Activated T-helper 9 cell treated with anti-CD3 and anti-CD28 coated beads, Interleukin-2, amount 50 U/mL, for 16 hours (primary cell): ENCODE measurements at places on chromosomes 5 and 9.
A peak's percentile ranks its signal among the peaks of the same experiment; 100 is the strongest.

GRCh38 chr5:63245271-63245670 is 666.7 kb downstream of the LRRC70 start:
- no peak for DNase-seq

- DNase-seq, result no peak
These were observed 30.2 kb upstream of the BASP1 start for GRCh38 chr5:17187011-17187785.

- DNase-seq, result no peak
These were observed 159.1 kb downstream of the CCDC171 start for GRCh38 chr9:15711931-15712330.

GRCh38 chr9:72743836-72744235 is 209.0 kb downstream of the ALDH1A1 start:
- DNase-seq, result no peak

GRCh38 chr5:166377756-166378155 is 1913.7 kb upstream of the WWC1 start:
- DNase-seq, result no peak

GRCh38 chr9:19554529-19554928 is 145.7 kb downstream of the ACER2 start:
- DNase-seq, result no peak

- peak; percentile 44 for DNase-seq
These were observed 59.2 kb upstream of the CLINT1 start for GRCh38 chr5:157917899-157918809.

DNA sequence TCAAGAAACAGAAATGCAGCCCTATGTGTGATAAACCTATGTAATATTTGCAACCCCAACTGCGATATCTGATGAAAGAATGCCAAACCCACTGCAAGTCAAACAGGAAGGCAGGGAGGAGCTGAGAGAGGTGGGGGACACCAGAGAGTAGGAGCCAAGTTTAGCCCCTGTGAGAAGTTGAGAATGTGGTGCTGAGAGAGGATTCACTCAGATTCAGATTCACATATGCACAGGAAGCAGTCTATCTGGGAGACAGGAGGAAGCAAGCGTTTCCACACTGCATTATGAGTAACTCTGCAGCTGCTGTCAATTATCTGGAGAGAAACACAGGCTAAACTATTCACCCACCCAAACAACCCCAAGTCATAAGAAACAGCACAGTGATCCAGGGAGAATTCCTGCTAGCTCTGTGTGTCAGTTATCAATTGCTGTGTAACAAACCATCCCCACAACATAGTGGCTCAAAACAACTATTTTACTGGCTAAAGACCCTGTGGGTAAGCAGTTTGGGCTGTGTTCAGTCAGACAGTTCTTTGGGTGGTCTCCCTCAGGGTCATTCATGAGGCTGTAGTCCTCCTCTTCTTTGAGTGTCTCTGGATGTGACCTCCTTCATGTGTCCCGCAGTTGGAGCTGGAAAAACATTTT is 161.9 kb upstream of the RAI14 start:
- DNase-seq, result no peak

DNA sequence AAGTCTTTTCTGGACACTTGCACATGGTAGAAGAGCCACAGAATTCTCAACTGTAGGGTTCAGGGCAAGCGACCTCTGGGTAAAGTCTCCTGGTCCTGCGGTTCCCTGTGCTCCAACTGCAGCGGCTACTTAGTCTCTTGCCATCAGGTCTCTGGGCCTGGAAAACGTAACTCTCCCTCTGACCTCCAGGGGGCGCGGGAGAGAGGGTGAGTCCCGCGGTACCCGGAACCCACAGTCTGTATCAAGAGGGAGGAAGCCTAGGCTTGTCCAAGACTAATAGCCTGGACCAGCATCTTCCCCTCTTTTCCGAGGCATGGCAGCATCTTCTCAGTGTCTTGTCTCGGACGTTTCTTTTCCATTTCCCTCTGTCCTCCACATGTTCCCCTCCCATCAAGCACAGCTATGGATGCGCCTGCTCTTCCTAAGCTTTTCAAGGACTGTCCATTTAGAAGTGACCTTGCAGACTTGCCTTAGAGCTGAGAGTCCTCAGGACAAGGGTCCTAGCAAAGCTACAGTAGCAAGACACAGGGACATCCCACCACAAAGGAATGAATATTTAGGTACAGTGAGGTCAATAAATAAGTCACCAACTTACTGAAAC is 59.3 kb downstream of the FSTL4 start:
- DNase-seq, result peak; percentile 13

DNA sequence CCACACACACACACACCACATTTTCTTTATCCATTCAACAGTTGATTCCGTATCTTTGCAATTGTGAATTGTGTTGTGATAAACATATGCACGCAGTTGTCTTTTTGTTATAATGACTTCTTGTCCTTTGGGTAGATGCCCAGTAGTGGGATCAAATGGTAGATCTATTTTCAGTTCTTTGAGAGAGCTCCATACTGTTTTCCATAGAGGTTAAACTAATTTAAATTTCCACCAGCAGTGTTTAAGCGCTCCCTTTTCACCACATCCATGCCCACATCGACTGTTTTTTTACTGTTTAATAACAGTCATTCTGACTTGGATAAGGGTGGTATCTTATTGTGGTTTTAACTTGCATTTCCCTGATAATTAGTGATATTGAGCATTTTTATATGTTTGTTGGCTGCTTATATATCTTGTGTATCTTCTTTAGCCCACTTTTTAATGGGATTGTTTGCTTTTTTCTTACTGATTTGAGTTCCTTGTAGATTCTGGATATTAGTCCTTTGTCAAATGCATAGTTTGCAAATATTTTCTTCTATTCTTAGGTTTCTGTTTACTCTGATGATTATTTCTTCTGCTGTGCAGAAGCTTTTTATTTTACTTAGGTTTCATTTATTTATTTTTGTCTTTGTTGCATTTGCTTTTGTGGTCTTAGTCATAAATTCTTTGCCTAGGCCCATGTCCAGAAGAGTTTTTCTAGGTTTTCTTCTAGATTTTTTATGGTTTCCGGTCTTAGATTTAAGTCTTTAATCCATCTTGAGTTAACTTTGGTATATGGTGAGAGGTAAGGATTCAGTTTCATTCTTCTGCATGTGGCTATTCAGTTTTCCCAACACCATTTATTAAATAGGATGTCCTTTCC is 82.4 kb downstream of the SH3RF2 start:
- DNase-seq, result no peak

DNA sequence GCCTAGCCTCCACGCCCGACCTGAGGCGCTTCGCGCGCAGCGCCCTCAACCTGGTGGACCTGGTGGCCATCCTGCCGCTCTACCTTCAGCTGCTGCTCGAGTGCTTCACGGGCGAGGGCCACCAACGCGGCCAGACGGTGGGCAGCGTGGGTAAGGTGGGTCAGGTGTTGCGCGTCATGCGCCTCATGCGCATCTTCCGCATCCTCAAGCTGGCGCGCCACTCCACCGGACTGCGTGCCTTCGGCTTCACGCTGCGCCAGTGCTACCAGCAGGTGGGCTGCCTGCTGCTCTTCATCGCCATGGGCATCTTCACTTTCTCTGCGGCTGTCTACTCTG is 1.4 kb downstream of the KCNV2 start:
- no peak for DNase-seq

GRCh38 chr5:159735749-159736660 is 180.3 kb upstream of the ADRA1B start:
- no peak for DNase-seq

DNA sequence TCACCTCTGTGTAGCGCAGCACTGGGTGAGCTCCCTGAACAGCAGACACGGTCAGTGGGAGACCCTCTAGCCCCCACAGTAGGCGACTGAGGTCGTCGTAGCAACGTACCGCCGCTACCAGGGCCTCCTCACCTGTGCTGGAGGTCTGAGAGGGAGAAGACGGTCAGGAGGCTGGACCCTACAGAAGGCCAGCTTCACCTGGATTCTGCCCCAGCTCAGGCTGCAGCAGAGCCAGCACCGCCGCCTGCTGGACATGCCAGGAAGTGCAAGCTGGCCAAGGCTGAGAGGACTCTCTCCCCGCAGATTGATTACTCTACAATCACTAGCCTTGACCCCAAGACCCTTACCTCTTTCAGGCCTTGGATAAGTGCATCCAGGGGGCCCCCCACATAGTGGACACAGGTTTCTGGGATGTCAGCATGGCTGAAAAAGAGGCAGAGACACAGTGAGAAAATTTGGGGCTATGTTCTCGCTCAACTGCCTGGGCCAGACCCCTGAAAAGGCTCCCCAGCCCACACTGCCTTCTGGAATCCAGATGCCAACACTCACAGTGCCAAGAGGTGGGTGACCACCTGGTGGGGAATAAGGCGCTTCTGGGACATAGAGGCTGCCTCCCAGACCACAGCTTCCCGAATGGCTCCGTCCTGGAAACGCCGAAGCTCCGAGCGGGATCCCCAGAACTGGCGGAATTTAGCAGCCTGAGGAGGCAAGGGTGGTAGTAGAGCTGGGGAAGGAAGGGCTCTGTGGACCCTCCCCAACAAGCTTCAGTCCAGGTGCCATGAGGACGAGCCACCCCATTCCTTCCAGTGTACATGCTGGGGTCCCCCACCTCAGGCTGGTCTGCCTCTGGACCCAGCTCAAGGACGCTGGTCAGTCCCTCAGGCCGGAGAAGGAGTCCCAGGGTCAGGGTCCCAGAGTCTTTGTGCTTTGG is 6.9 kb downstream of the NOL6 start:
- DNase-seq, result peak; percentile 58

- DNase-seq, result no peak
These were observed 88.1 kb upstream of the PTPRD start for GRCh38 chr9:10700915-10701314.

GRCh38 chr9:38023661-38024035 is 45.4 kb downstream of the SHB start:
- DNase-seq, result no peak
